ENCODE measurements at places on chromosomes 2 and 18. TPM values are rescaled to one million over a fixed set of nuclear protein-coding genes. Genes with fewer than 3 reads are reported as not detected.

Gene ADNP2
- polyA plus RNA-seq: 15.6 TPM

Gene CHRNG
- polyA plus RNA-seq: 0.21 TPM

Gene ACADL
- 1.3 TPM for polyA plus RNA-seq

Gene VRK2
- 17.2 TPM for polyA plus RNA-seq

Gene NR4A2
- 3.4 TPM for polyA plus RNA-seq

Gene RNU2-63P
- not detected for polyA plus RNA-seq

Gene OR6B2
- not detected for polyA plus RNA-seq

Gene LOXHD1
- polyA plus RNA-seq: 0.49 TPM

Gene KIAA2012
- polyA plus RNA-seq: 0.28 TPM

Gene MCFD2
- 60.1 TPM for polyA plus RNA-seq

Gene NAT8
- polyA plus RNA-seq: 0.46 TPM

Gene MYO1B
- polyA plus RNA-seq: 37.9 TPM

Gene CENPA
- 4.7 TPM for polyA plus RNA-seq

Gene ANKRD30B
- 0.10 TPM for polyA plus RNA-seq

Gene RNF144A
- 7.2 TPM for polyA plus RNA-seq

Gene ADGRF3
- 0.73 TPM for polyA plus RNA-seq

All from large intestine (tissue), 12 donors.